ENCODE measurements at places on chromosomes 3 and 15.

DNA sequence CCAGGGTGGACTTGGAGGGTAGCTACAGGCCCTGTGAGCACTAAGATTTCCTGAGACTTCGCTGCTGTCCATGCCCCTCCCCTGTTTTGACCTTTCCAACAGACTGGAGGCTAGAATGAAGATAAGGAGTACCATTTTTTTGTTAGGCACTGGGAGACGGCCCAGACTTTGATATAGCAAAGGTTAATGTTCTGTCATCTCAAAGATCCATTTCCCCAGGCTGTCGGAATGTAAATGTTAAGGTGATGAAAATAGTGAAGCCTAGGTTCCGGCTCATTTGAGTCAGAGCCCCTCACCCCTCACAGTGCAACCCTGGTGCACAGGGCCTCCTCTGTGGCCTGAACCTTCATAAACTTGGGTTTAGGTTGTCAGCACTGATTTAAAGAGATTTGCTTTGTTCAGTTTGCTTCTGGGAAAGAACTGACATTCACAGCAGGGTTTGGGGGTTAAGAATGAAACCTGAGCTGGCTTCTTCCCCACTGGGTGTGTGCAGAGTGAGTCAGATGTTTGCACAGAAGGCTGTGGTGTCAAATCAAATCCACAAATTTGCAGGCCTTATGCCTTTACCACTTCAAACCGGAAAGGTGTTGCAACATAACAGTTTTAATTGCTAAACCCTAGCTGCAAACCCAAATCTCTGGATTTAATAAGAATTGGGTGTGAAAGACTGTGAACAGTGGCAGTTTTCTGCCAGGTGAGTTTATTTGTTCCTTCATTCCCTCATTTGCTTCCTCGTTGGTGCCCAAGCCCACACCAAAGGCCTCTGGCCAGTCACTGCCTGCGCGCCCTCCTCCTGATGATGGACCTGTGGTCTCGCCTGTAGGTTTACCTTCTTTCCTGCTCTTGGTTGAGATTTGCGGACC lies 20.6 kb upstream of the KCTD6 start:
- DNase-seq: peak; percentile 34

DNA sequence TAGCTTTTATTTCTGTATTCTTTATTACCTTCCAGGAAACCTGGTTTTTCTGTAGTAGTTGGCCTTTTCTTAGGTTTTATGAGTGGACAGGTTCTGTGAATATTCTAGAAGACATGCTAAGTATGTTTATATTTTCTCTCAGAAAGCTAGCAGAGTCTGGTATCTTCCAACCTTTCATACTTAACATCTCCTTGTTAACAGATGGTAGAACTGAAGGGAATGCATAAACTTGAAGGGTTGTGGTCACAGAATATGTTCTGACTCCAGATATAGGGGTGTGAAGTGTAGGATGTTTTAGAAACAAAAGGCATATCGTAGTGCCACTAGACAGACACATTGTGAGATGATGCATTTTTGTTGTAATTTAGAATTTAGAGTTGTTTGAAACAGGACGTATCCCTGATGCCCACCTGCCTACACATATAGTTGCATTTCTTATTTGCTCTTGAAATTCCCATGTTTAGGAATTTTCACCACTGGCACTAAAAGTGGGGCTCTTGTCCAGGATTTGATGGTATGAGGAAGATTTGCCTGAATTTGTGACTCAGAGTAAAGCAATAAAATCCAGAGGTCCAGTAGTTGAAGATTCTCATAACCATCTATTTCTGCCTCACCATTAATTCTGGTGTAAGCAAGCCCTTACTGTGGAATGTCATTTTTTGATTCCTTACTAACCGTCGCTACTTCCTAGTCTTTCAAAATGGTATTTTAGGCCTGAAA lies 274.5 kb downstream of the FEZF2 start:
- DNase-seq: no peak

- no peak for DNase-seq
Observed at GRCh38 chr3:47007001-47007400, 27.5 kb downstream of the NBEAL2 start.

GRCh38 chr3:81217101-81217500 lies 544.3 kb downstream of the GBE1 start:
- DNase-seq: no peak

DNA sequence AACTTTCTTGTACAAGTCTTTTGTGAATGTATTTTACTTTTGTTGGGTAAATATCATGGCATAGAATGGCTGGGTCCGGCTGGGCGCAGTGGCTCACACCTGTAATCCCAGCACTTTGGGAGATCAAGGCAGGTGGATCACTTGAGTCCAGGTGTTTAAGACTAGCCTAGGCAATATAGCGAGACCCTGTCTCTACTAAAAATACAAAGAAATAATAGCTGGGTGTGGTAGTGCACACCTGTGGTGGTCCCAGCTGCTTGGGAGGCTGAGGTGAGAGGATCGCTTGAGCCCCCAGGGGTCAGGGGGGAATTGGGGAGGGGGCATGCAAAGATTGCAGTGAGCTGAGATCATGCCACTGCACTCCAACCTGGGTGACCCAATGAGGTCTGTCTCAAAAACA lies 52.9 kb downstream of the ANP32A start:
- DNase-seq: no peak

DNA sequence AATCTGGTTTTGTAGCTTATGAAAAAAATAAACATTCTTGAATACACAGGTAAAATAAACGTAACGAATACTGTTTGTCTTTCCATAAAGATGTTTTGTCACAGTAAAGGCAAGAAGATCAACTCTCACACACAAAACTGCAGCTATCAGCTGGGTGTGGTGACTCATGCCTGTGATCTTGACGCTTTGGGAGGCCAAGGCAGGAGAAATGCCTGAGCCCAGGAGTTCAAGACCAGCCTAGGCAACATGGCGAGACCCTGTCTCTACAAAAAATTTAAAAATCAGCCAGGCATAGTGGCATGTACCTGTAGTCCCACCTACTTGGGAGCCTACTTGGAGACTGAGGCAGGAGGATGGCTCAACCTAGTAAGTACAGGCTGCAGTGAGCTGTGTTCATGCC lies 39.6 kb downstream of the CBLB start:
- no peak for DNase-seq

DNA sequence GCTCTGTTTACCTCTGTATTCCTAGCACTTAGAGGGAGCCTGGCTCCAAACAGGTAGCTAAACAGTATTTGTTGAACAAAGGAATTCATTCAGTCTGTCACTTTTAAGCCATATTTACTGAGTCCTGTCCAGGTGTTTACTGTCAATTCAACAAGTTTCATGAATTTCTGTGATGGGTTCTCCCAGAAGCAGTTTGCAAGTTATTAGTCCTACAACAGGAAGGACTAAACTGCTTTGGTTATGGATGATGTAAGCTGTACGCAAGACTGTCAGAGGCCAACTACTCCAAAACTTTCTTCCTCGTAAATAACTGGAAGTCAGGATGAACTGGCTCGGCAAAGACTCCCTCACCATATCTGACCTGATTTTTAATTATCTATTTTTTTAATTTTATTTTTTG lies 25.1 kb downstream of the STIMATE start:
- DNase-seq: no peak

GRCh38 chr3:177515786-177516157 lies 318.5 kb upstream of the TBL1XR1 start:
- no peak for DNase-seq

DNA sequence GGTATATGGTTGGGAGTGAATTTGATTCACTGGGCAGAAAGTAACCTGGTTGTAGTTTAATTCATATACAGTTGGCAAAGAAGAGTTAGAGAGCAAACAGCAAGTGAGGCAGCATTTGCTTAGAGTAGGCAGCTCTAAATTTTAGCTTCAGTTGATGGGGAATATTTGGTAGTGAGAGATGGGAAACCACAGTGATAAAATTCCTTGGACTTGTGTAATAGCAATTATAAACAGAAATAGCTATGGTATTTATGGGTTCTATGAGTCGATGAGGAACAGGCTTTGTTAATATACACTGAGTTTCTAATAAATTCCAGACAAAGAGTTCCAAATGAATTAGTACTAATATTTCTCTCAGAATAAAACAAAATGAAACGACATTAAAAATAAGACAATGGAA lies 894.0 kb downstream of the ROBO2 start:
- no peak for DNase-seq

DNA sequence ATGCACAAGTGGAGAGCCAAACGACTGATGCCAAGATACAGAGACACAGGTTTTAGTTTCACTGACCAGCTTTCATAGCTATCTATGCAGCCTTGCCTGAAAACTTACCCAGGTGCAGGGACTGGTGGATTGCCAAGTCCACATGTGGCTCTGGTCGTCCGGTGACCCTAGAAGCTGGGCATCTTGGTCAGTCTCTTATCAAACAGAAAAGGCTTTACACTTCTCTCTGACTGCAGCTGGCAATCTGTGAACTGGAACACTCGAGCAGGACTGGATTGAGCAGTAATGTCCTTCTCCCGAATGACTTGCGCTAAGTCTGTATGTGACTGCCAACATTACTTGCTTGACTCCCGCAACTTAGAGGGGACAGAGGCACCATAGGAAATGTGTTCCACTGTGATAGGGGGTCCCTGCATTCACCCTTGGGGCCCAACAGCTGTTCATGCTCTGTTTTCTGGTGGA lies 63.0 kb upstream of the SIAH2 start:
- no peak for DNase-seq

DNA sequence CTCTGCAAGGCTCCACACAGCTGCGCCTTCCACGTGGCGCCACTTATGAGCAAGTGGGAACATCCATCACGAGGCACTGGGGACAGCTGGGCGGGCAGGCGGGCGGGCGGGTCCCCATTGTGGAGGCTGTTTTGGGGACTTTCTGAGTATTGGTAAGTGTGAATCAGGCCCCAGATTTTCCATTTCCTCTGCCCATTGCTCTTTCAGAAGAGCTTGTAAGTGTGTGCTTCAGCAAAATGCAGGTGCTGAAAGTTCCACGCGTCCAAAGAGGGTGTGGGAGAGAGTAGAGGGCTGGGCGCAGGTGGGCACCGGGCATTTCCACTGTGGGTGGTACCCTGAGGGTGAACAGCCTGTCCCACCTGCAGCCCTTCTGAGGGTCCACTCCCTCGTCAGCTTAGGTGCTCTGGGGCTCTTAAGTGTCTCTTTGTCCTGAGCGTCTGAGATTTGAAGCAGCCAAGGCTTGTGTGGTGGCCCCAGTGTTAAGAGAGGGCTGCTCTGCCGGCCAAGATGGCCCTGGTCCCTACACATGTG lies 177.1 kb downstream of the RPLP1 start:
- no peak for DNase-seq

DNA sequence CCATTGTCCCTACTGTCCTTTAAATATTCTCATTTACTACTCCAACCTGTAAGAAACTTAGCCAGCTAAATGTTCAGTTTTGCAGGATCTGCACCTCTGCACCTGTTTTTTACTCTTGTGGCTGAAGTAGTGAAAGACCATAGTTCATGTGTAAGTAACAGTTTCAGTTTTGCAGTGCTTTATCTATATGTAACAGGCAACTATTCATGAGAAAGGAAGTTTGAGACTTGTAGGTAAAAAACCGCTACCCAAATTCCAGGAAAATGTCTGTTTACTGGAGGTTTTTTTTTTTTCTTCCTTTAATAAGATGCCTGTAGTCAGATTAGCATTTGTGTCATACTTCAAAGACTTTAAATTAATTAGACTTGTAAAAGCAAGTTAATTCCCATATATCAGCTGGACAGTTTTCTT lies 25.4 kb upstream of the MBNL1 start:
- no peak for DNase-seq

- no peak for DNase-seq
Observed at GRCh38 chr15:71559616-71560015, 250.7 kb upstream of the NR2E3 start.

DNA sequence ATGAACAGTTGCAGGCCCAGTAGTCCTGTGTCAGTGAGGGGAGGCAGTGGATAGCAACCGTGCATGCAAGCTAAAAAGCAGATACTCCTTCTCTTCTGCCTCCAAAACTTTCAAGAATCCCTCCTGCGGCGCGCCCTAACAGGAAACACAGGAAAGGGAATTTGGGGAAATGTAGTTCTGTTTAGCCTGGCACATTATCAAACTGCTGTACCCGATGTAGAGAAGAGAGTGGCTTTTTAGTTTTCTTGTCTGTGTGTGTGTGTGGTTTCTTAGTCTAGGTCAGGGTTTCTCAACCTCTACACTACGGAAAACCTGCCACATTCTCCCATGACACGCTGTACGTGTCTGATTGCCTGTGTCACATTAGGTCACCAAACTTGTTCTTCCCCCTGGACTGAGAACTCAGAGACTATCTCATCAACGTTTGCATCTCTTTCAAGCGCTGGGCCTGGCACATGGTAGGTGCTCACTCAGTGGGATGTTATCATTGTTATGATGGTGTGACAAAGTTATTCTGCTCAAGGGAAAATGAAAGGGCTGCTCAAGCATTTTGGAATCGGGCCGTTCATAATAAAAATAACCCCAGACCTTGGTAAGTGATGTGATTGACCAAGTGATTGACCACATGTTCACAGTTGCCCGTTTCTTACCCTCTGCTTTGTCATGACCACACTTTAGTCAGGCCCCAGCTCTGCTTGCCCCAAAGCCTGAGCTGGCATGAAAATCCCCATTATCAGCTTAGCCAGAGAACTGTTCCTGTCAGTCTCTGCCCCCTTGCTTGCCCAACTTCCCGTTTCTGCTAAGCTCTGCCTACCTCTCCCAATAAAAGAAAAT lies 33.2 kb downstream of the TM4SF4 start:
- no peak for DNase-seq

GRCh38 chr15:40938536-40938870 lies 9.4 kb downstream of the DLL4 start:
- DNase-seq: no peak

DNA sequence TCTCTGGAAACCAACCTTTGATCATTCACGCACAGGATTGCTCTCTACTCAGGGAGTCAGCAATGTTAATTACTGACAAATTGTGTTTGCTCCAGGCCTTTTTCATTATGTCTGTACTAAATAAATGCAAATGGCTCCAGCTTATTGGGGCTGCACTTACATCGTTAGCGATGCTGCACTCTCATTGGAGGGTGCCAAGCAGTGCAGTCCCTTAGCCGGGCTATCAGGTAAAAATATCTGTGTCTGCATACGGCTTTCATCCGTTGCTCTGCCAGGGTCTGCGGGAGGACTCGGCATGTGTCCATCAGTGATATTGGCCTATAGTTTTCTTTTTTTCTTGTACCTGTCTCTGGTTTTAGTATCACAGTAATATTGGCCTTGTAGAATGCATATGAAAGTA lies 471.5 kb upstream of the CADM2 start:
- no peak for DNase-seq

Data from GM20000 (cell line).